ENCODE measurements at places on chromosomes 7 and 10.

DNA sequence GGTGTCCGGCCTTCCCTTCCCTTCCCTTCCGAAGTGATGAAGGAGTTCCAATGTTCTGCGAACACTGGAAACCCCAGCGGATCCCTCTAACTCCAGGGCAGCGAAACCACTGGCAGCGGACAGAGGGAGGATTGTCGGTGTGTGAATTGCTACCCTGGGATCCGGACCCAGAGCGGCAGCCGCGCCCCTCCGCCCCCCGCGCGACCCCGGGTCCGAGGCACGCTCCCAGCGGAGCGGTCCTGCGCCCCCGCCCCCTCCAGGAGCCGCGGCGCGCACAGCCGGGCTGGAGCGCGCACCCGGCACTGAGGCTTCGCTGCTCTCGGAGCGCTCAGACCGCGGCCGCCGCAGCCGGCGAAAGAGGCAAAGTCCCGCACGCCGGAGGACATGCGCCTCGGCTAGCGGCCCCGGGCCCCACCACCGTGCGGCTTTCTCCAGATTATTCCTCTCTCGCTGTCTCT is at the start of gene PTPRZ1:
PTPRZ1 (plus strand) TSS at position 331 of the 458 bp plus-strand sequence. CDS start 339 bp downstream, outside the sequence.
- DNase-seq, result no peak

GRCh38 chr10:93515071-93516005 is 18.9 kb downstream of the CEP55 start:
- DNase-seq, result no peak

- DNase-seq, result no peak
Measured at GRCh38 chr7:106592282-106593027, 68.5 kb downstream of the CCDC71L start.

DNA sequence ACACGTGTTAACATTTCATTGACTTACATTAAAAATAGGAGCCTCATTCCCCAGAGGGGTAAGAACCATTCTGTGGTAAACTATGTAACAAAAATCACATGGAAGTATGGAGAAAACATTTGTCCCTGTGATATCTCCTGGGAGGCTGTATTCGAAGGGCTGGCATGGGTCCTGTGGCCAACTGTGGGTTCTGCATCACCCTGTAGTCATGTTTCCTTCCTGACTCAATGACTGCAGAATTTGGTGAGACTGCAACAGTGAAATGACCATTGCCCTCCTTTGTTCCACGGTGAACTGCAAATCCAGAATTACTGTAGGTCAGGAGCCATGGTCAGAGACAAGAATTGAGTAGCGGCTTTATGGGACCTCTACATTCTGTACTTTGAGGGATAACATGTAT is 3.6 kb upstream of the ZEB1 start:
- DNase-seq, result no peak

DNA sequence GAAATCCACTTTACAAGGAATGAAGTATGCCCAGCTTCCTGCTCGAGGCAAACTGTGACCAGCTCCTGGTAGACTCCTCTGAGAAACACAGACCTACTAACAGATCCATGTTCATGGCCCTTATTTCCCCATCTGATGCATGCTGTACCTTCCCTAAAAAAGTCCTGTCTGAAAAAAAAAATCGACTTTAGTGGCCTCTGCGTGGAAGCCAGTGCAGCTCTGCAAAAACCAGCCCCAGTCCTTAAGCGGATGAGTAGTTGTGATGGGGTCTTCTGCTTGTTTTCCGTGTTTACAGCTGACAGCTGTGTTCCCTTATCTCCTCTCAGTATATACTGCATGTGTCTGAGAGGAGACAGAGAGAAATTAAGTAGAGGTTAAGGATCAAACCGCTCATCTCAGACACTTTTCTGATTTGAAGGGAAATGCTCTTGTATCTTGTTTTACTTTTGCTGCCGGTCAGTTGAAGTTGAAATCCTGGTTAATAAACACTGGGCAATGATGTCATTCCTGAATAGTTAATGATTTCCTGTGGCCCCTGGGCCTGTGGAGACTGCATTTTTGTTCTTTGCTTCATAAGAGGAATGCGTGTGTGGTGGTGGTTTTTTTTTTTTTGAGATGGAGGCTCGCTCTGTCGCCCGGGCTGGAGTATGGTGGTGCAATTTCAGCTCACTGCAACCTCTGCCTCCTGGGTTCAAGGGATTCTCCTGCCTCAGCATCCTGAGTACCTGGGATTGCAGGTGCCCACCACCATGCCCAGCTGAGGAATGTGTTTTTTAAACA is 67.6 kb downstream of the DOCK1 start:
- DNase-seq, result no peak

DNA sequence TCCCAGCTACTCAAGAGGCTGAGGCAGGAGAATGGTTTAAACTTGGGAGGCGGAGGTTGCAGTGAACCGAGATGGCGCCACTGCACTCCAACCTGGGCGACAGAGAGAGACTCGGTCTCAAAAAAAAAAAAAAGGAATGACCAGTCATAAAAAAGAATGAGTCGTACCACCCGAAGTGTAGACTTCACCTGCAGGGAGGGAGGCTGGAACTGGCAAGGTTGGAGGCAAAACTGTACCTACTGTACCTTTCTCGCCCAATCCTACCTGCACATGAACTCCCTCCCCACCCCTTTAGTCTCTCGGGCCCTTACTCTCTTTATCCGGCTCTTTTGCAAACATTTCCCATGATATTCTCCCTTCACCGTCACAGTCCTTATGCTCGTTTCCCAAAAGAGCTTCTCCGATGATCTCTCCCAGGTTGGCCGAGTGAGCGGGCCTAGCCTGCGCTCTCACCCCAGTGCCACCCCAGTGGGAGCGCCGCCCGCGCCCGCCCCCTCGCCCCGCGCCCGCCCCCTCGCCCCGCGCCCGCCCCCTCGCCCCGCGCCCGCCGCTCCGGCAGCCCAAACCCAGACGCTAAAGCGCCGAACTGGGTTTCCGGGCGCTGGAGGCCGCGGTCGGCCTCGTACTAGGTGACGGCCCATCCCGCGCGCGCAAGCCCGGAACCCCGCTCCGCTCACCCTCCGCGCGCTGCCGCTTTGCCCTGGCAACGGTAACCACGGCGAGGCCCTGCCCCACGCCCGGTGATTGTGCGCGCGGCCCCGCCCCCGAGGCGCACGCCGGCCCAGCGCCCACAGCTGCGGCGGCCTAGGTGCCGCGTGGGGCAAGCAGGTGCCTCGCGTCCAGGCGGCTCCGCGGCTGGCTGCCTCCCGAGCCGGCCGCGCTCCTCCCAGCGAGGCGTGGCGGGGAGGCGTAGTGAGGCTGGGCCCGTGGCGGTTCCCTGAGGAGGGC is at the start of gene SMKR1:
SMKR1 (plus strand) TSS at position 772 of the 948 bp plus-strand sequence. CDS start 294 bp downstream, outside the sequence.
- DNase-seq, result no peak

- DNase-seq, result no peak
Measured at GRCh38 chr7:123682690-123683089, 27.0 kb downstream of the LMOD2 start.

GRCh38 chr10:48913674-48914073 is 26.0 kb downstream of the LRRC18 start:
- no peak for DNase-seq

DNA sequence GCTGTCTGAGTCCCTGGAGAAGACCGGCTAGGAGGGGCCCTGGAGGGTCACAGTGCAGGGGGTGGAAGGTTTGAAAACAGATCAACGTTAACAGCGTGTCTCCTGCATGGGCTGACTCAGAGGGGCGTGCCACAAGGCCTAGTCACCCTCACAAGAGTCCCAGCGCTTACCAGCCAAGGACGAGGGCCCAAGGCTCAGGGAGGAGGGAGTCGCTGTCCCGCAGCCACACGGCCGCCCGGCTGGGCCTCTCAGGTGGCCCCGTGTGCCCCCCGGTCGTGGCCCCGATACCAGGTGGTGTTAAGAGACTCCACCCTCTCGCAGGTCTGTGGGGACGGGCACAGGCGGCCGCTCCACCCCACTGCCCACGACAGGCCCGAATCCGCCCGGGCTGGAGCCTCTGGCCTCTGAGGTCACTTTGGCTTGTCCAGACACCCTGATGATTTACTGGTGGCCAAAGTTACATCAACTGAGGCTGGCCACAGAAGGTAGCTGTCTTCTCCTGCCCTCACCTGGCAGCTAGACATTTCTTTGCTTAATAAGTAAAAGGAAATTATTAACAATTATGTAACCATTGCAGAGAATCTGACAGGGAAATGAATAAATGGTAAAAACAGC is 34.0 kb downstream of the FAM20C start:
- no peak for DNase-seq

DNA sequence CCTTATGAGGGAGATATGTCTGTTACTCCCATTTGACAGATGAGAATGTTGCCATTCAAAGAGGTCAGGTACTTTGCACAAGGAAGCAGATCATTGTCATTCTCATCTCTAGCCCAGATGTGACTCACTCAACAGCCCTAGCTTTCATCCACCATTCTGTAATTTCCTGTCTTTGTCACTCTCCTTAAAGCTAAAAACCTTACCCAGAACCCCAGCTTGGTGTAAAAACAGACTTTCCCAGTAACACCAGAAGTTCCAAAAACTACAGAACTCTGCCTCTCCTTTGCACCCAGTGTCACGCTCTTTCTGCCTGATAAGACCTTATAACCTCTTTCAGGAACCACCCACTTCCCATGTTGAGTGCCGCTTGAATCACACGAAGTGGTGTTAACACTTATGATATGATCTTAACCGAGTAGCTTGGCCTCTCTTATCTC is 89.1 kb upstream of the SP4 start:
- DNase-seq, result no peak

- no peak for DNase-seq
Measured at GRCh38 chr7:150738591-150739001, 1.4 kb downstream of the GIMAP5 start.

DNA sequence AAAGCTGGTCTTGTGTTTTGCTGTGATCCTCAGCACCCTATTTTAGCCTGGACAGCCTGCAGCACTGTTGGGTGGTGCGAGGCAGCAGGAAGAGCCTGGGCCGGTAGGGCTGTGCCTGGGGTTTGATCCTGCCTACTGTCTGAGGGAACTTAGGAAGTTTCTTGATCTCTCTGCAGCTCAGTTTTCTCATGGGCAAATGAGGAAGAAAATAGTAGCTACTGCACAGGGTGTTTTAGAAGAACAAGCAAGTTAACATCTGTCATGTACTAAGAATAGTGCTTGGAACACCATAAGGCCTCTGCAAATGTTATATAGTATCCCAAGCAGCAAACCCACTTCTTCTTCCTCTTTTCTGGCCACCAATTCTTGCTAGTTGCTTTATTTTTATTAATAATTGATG is 12.0 kb upstream of the AGR2 start:
- DNase-seq, result no peak

DNA sequence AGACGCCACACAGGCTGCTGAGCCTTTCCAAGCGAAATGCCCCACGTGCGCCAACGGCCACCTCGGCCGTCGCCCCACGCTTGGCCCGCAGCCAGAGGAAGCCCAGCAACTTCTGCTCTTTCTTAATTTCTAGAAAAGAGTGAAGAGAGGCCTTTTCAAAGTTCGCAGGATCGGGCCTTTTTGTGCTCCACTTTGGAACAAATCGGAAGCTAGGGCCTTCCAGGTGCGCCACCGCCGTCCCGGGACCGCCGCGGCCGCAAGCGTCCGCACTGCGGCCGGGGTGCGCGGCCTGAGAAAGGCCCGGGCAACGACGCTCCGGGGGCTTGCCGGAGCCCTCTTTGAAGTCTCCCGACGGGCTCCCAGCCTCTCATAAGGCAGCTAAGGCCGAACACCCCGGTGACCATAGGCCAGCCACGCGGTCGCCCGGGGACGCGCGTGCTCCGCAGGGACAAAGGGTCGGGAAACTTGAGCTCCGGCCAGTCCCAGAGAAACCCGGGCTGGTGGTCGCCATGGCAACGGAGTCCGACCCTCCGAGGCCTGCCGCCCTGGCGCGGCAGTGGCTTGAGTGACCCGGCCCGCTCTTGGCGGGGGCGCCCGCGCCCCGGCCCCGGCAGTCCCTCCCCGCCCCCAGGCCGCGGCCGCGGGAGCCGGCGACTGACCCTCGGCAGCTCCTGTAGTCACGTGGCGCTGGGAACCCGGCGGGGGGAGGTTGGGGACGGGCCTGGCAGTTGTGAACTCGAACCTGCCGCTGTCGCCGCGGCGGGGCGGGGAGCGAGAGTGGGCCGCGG is at the start of gene REPIN1:
REPIN1 (plus strand) TSS at position 727 of the 788 bp plus-strand sequence. CDS start 890 bp downstream, outside the sequence.
- no peak for DNase-seq

DNA sequence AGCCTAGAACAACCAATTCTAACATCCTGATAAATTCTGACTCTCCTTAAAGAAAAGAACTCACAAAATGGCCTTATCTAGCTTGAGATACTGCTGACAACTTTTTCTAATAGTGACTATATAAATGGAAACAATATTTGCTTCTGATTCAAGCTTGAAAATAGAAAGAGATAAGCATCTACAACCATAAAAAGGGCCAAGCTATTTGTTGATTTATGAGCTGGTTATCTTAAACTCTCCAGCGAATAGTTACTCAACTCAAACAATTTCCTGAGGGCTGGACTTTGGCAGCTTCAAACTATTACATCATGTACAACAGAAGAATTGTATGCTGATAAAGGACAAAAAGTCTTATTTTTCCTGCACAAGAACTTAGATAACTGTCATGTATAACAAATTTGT is 4.6 kb downstream of the USP54 start:
- DNase-seq, result no peak

DNA sequence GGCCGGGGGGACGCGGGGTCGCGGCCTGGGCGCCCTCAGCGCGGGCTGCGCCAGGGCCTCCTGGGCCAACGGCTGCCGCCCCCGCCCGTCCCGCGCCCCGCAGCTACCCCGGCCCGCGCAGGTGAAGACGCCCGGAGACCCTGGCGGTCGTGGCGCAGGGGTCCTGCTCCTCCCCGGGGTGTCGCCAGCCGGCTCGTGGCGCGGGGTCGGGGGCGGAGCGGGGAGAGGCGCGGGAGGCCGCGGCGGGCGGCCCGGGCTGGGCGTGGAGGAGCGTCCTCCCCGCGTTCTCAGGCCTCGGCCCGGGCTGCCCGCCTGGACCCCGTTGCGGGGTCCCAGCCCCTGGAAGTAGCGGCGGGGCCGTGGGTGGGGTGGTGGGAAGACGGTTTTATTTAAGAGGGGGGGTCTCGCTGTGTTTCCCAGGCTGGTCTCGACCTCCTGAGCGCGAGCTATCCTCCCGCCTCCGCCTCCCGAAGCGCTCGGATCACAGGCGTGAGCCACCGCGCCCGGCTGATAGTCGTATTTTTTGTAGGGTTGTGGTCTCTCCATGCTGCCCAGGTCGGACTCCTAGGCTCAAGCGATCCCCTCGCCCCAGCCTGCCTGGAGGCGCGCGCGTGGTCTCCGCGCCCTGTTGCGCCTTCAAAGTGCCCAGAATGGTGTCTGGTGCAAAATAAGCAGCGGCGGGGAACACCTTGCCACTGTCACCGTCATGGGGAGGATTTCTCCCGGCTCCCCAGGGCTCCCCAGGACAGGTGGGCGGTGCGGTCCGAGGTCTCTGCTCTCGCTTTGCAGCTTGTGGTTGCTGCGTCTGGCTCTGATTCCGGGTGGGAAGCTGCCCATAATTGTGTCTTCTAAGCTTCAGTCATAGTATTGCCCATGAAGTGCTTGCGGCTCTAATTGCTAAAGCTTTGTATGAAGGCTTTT is 15.3 kb upstream of the SUN1 start:
- DNase-seq, result no peak
